ENCODE measurements at places on chromosomes 3 and 15. TPM values are rescaled to one million over a fixed set of nuclear protein-coding genes. Genes with fewer than 3 reads are reported as not detected.

The ZPLD1 gene
- total RNA-seq: not detected

DNA sequence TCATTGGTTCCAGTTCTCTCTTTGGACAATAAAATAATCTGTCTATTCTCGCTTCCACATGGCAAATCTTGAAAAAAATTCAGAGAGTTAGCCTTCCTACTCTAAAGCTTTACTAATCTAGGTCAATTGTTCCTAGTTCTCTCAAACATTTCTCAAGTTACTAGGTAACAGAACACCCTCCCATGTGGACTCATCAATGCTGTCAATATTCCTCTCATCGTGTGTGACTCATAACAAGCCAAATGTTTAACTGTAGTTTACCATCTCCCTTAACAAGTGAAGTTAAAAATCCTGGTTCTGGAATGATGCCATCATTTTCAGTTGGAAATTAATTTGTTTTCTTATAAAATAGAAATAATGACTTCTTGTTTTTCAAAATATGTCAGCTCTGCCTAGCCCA, 438.6 kb downstream of the ROBO1 start:
- no peak for DNase-seq

The MPI gene
- 60.8 TPM for total RNA-seq

DNA sequence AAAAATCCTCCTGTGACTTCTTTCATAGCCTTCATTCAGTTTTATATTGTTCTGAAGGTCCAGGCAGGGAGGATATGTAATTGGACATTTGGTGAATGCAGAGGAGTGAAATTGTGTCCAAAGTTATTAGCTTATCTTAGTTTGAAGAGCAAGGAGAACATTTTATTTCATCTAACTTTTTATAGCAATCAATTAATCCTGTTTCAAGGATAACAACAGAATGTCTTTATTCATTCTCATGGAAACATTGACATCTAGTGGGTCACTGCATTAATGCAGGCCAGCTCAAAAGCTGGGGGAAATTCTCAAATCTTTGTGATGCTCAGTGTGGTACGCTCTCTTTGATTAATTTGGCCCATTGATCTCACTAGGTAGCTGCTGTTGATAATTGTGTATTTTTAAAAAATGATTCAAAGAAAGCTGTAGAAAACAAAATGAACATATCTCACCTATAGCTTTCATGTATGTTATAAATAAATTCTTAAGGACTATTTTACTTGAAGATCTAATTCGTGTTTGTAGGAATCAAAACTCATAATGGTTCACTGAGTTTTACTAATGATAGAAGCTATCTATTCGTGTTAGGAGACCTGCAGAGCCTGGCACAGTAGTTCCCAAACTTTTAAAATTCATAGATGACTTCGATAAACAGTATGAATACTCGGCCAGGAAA, 150.8 kb upstream of the KCNMB2 start:
- no peak for DNase-seq

DNA sequence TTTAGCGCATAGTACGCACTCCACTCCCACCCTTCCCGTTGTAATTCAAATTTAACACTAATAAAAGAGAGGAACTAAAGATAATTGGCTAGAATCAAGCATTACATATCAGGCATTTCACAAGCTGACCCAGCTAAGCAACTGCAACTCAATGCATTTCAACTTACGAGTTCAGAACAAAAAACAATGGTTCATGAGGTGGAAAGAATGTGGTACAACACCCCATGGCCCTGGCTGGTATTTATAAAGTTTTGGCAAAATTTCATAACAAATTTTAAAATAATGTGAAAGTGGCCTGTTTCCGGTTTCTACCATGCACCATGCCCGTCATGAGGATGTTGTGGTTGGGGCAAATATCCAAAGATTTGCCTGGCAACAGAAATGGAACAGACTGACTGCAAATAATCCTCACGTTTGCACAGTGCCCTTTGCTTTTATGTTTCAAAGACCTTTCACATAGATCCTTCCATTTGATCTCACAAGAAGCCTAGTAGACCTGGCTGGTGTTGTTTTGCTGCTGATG, 455.3 kb upstream of the NR2F2 start:
- no peak for DNase-seq

The TNFSF10 gene
- total RNA-seq: 15.7 TPM

GRCh38 chr3:151625586-151625985, 108.1 kb upstream of the AADACL2 start:
- no peak for DNase-seq

DNA sequence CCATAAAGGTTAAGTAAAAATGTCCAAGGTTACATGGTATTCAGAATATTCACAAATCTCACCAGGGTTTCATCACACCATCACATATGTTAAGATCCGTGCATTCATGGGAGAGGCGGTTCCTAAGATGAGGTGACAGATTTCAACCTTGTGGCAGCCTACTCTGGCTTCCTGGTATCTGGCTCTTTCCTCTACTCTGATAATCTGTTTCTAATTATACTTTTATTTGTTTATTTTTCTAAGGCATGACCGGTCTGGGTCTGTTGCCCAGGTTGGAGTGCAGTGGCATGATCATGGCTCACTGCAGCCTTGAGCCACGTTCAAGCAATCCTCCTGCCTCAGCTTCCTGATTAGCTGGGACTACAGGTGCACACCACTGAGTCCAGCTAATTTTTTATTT, 34.4 kb downstream of the RAF1 start:
- no peak for DNase-seq

Data from Right ventricle myocardium inferior (tissue), 1 donor.